ENCODE measurements at places on chromosomes 16 and 17. TPM values are rescaled to one million over a fixed set of nuclear protein-coding genes. Genes with fewer than 3 reads are reported as not detected.

DNA sequence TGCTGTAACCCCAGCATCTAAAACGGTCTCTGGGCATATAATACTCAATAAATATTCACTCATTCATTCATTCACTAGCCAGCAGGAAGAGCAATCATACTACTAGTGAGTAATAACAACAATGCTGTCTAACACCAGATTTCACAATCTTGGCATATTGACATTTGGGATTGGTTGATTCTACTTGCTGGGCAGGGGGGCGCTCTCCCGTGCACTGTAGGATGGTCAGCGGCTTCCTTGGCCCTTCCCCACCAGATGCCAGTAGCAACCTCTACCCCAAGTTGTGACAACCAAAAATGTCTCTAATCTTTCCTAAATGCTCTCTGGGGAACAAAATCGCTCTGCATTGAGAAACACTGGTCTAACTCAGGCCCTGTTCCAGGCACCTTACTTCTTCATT, 20.7 kb downstream of the WFDC1 start:
- no peak for DNase-seq

DNA sequence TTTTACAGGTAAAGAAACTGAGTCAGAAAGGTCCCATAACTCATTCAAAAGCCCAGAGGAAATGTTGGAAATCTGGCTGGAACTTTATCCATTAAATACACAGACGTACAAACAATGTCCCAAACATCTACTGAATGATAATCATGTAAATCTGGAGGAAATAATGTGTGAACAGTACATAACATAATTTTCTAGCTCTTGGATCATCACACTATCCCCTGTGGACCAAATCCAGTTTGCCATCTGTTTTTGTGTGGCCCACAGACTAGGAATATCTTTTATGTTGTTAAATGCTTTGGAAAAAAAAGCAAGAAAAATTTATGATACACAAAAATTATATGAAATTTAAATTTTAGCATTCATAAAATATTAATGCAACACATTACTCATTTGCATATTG, 389.9 kb upstream of the SOX9 start:
- no peak for DNase-seq

DNA sequence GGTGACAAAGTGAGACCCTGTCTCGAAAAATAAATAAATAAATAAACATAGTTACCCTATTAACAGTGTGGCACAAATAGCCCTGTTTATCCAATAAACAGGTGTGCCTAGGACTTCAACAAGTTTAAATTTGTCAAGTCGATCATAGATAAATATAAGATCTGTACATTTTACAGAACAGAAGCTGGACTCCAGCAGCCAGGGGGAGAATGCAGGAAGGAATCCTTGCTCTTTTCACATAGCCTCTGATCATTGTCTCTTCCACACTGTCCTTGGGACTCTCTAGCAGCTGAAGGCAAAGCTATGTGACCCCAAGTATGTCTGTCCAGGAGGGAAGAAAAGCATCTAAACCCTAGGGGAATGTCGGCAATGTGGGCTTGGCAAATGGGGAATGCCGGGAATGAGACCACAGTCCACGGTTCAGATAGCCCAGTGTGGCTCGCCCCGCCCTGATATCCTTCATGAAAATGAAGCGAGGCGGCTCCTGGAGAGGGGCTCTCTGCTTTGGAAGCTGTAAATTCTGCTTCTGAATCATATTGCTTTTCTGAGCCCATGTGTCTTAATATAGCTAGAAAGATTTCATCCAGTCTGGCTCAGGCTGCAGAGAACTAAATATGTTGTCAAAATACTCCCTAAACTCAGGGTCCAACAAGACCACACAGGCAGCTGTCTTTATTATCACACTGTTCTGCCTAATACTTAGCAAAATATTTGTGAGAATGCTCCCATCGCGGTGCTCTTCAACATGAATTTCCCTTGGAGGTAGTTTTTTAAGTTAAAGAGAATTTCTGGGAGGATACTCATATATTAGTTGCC, 24.9 kb upstream of the GRB2 start:
- DNase-seq, result no peak

DNA sequence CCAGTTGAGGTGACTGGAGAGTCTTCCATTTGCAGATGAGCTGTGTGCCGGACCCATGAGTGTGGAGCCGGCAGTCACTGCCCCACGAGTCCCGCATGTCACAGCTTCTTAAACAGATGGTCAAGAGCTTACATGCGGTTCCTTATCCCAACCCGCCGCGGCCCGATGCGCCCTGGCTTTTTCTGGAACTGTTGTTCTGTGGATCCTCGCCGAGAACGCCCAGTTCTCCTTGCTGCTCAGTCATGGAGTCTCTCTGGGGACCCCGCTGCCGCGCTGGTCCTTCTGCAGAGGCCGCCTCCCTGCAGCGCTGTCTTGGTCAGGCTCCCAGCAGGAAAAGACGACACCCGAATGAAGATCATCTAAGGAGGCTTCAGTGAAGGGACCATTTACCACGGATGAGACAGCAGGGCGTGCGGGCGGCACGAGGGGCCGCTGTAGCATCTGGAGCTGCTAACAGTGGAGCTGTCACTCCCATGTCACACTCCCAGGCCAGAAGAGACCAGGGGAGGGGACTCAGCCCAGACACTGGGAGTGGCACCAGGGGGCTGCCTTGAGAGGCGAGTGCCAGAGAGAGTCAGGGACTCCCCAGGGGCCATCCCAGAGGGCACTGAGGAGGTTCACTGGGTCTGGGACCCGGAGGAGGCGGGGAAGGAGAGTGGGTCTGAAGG, 10.8 kb upstream of the LGALS3BP start:
- DNase-seq, result no peak

GRCh38 chr16:19108409-19109287, 5.1 kb upstream of the ITPRIPL2 start:
- DNase-seq, result no peak

GRCh38 chr16:29854520-29855100, 8.4 kb downstream of the CDIPT start:
- DNase-seq, result no peak

GRCh38 chr16:75535901-75536300, at the start of gene CHST5:
TSS of gene CHST5 (minus strand) at chr16:75536108. CDS start at chr16:75530384, 5,724 bp downstream.
- no peak for DNase-seq

DNA sequence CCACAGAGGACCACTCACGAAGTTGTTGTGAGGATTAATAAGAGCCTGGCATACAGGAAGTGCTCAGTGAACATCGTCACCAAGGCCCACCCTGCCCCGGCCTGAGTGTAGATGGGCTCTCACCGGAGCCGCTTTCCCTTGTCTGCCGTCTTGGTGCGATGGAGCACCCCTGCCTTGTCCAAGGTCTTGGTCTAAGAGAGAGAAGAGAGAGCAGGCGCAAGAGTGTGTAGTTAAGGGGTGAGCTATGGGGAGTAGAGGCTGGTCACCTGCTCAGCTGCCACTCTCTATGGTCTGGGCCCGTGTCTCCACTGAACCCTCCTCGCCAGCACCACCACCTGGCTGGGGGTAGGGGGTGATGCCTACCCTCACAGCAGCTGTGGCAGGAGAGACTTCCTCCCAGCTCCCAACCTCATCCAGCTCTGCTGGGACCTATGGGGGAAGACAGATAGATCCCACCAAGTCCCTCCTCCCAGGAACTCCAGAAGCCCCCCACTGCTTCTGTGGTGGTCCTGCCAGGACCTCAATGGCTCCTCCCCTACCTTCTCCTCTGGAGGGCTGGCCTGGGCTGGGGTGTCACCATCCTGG, 28.7 kb downstream of the ARHGAP27 start:
- no peak for DNase-seq

OR1F1 gene
- total RNA-seq, result not detected

PRRT2 gene
- total RNA-seq, result 0.53 TPM

TUBB3 gene
- not detected for total RNA-seq

Measured in esophagus squamous epithelium (tissue), 5 donors.